ENCODE measurements at places on chromosomes 2 and 18. TPM values are rescaled to one million over a fixed set of nuclear protein-coding genes. Genes with fewer than 3 reads are reported as not detected.

SKOR2 gene
- total RNA-seq = not detected

GKN1 gene
- total RNA-seq = not detected

SGPP2 gene
- total RNA-seq = not detected

TXNDC2 gene
- not detected for total RNA-seq

FANCL gene
- total RNA-seq = 16.2 TPM

HOXD13 gene
- not detected for total RNA-seq

TFCP2L1 gene
- total RNA-seq = not detected

CEBPZ gene
- total RNA-seq = 17.8 TPM

FLACC1 gene
- total RNA-seq = 2.0 TPM
